ENCODE measurements at places on chromosomes 16 and 17.

DNA sequence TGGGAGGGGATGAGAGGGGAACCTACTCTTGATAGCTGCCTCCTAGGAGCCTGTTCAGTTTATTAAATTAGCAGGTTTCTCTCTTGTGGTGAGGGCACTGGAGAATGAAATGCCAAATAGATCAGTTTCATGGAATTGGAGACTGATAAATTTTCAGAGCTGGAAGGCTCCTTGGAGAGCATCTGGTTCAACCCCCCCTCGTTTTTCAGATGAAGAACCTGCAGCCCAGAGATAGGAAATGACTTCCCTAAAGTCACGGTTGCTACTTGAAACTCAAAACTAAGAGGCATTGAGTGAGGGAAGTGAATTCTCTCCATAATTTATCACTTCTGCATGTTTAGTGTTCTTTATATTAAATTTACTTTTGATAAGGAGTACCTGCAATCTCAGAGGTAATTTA lies 366.0 kb upstream of the CCL2 start:
- no peak for DNase-seq

DNA sequence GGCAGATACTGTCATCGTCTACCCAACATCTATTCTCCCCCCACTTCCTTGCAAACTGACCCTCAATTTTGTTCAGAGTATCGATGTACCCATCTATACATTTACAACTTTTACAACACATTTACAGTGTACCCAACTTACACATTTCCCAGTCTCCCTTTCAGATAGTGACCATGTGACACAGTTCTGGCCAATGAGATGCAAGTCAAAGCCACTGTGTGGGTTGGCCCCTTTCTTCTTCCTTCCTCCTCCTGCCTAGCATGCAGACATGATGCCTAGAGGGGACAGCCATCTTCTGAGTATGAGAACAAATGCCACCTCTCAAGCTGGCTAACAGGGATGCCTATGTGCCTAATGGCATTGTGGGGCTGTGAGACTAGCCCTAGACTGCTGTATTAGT lies 11.3 kb upstream of the NFAT5 start:
- DNase-seq, result no peak

GRCh38 chr17:62672957-62673356 lies 45.5 kb downstream of the MRC2 start:
- DNase-seq, result no peak

GRCh38 chr16:24282141-24282540 lies 26.0 kb downstream of the CACNG3 start:
- no peak for DNase-seq

- no peak for DNase-seq
Observed at GRCh38 chr16:71687861-71688260, 36.6 kb downstream of the PHLPP2 start.

- DNase-seq, result no peak
Observed at GRCh38 chr17:28487881-28488532, 14.6 kb downstream of the SLC13A2 start.

GRCh38 chr17:42135664-42136653 lies 13.4 kb downstream of the HSPB9 start:
- peak; percentile 25 for DNase-seq

GRCh38 chr17:281365-281999 lies 71.1 kb downstream of the RPH3AL start:
- DNase-seq, result no peak

DNA sequence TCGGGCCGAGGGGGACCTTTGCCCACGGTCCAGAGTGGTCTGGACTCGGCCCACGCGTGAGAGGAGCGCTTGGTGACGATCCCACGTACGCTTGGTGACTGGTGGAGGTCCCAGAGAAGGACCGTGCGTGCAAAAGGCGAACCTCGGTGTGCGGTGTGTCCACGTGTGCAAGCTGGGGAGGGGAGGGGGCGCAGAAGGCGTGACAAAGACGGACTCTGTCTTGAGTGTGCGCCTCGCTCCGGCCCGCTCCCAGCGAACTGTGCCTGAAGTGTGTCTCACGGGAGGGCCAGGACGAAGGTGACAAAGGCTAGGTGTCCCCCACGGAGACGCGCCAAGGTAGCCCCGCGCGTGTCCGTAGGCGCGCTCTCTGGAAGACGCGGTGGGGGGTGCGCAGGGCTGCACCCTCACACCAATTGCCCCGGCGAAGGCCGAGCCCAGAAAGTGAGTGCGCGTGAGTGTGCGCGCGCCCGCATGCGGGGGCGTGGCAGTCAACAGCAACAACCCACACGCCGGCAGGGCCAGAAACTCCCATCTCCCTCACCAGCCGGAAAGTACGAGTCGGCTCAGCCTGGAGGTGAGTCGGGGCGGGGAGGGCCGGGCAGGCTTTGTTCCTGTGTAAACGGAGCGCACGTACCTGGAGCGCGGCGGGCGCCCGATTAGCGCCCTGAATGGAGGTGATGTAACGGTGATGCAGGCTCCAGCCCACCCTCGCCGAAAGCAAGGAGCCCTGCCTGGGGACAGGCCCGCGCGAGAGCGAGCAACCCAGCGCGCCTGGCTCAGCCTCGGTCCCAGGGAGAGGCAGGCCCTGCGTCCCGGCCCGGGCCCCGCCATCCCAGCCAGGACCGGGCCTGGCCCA lies at the start of gene GPRC5C:
Gene GPRC5C (plus strand): TSS at position 521 of the 856 bp plus-strand sequence. CDS start 7,689 bp downstream, outside the sequence.
- peak; percentile 14 for DNase-seq

- DNase-seq, result no peak
Observed at GRCh38 chr16:57532266-57532625, 4.1 kb downstream of the CCDC102A start.

Measured in CD4-positive, alpha-beta T cell treated with Interferon alpha-2 for 1 hour (primary cell).